ENCODE measurements at places on chromosomes 3 and 15.
A peak's percentile ranks its signal among the peaks of the same experiment; 100 is the strongest.

DNA sequence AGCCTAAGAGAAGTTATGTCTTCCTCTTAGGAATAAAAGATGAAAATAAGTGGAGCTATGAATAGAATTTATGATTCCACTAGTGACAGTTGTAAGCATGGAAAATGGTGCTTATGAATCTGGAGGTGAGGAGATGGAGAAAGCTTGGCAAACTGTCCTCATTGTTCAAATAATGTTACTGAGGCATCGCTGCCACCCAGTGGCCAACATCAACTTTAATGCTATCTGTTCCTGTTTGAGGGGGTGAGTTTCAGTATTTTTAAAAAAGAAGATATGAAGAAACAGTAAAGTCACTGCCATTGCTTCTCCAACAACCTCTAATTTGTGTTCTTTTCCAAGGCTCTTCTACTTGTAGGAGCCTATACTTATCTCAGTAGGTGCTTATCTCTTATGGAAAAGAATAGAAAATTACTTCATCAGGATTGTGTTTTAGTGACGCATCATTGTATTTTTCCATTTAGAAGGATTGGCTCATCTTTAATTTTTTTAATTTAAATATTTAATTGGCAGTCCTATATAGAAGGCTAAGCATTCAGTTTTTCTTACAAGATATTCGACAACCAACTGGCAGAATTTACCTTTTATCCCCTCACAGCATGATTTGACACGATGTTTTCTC, 260.4 kb upstream of the P2RY1 start:
- peak; percentile 7 for DNase-seq

GRCh38 chr3:122255757-122256439, 69.2 kb upstream of the CSTA start:
- no peak for DNase-seq

DNA sequence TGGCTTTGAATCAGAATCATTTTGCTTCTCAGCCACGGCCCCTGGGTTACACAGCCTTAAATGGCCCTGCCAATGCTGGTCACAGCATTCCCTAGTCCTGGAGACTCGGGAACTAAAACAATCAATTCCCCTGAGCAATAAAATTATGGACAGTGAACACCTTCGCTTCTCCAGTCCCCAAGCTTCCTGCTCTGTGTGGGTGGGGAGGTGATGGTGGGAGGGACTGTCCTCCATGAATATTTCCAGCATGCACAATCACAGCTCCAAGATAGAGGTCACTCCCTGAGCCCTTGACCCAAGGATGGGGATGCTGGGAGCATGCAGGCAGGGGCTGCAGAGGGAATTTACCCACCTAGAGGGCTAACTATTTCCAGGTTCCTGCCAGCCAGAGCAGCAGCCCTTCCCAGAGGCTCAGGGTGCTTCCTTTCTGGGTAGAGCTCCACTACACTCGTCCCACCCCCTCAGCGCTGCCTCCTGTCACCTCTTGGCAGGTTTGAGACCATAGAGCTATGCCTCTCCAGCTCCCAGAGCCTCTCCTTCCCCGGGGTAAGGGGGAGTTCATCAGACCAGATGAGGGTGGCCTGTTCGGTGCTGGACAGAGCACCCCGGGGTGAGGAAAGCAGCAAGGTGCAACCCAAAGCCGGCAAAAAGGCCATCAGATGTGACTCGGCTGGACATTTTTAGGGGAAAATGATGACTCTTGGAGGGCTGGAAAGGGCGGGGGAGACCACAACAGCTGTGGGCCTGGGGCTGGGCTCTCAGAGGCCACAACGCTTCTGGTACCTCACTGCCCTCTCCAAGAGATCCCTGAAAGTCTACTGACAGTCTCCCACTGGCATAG, 14.5 kb upstream of the CCDC33 start:
- no peak for DNase-seq

GRCh38 chr15:58947179-58947578, 13.7 kb upstream of the SLTM start:
- DNase-seq: no peak

DNA sequence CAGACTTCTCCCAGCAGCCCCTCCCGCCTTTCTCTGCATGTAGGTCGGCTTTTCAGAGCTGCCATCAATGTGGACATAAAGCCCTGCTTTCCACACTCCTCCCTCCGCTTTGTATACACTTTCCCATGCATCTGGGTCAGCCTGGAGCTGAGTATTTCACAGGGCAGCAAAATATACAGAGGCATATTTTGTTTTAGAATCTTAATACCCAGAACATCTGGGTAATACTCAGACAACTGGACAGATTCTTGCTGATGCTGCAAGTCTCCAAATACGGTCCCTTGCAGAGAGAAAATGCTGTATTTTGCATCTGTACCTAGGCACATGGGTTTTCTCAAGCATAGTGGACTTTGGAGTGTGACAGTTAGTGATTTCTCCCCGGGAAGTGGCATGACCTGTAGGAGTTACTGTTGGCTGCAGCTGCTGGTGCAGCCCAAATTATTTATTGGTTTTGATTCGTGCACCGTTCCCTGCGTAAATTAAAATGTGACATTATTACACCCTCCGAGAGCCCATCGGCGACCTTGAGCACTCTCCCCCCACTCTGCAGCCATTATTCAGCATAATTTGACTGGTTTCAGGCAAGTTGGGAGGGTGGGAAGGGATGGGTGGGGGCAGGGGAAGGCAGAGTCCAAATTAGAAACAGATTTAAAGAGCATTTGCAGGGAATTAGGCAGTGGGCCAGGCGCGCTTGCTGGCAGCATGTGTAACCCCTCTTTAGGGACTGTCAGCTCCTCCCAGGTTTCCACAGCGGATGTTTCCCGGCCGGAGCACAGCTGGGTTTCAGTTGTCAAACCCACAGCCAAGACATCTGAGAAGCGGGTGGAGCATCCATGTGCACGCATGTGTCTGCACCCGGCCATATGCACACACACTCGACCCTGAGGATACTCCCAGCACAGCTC, 100.8 kb downstream of the CPN2 start:
- DNase-seq: no peak

- no peak for DNase-seq
These were observed 800.3 kb upstream of the GBE1 start for GRCh38 chr3:82561784-82562183.

GRCh38 chr3:23239211-23240068, 36.3 kb downstream of the UBE2E2 start:
- no peak for DNase-seq

DNA sequence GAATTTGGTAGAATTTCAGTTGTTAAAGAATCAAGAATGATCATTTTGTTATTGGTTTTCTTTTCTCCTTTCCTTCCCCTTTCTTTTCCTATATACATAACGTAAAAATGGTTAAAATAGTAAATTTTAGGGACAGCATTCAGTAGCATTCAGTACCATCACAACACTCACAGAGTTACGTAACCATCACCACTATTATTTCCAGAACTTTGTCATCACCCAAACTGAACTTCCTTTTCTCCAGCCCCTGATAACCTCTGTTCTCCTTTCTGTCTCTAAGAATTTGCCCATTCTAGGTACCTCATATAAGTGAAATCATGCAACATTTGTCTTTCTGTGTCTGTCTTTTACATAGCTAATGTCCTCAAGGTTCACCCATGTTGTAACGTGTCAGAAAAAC, 165.3 kb downstream of the AKAP13 start:
- no peak for DNase-seq

DNA sequence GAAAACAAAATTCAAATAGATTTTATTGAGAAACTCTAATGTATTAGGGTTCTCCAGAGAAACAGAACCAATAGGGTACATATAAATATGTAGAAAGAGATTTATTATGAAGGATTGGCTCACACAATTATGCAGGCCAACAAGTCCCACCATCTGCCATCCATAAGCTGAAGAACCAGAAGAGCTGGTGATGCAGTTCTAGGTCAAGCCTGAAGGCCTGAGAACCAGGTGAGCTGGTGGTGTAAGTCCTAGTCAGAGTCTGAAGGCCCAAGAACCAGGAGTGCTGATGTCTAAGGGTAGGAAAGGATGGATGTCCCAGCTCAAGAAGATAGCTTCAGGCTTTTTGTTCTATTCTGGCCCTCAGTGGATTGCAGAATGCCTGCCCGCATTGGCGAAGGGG, 2.6 kb upstream of the NFKBIZ start:
- no peak for DNase-seq

- DNase-seq: no peak
These were observed 498.0 kb upstream of the PROK2 start for GRCh38 chr3:72282918-72283317.
